ENCODE measurements at places on chromosomes 13 and 19.
A peak's percentile ranks its signal among the peaks of the same experiment; 100 is the strongest.

- peak; percentile 52 for DNase-seq
Measured at GRCh38 chr19:46704379-46705076, 12.4 kb downstream of the PRKD2 start.

DNA sequence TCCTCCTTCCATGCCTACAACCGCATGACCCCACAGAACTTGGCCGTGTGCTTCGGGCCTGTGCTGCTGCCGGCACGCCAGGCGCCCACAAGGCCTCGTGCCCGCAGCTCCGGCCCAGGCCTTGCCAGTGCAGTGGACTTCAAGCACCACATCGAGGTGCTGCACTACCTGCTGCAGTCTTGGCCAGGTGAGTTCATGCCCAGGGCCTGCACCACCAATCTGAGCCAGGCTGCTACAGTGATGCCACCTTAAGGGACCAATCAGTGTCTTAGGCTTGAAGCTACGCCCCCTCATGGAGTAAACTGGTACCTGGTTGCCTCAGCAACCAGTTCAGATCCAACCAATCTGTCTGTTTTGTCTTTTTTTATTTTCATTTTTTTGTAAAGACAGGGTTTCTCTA lies 5.2 kb downstream of the SYDE1 start:
- DNase-seq, result no peak

- DNase-seq, result no peak
Measured at GRCh38 chr13:48851707-48852106, 124.0 kb upstream of the FNDC3A start.

DNA sequence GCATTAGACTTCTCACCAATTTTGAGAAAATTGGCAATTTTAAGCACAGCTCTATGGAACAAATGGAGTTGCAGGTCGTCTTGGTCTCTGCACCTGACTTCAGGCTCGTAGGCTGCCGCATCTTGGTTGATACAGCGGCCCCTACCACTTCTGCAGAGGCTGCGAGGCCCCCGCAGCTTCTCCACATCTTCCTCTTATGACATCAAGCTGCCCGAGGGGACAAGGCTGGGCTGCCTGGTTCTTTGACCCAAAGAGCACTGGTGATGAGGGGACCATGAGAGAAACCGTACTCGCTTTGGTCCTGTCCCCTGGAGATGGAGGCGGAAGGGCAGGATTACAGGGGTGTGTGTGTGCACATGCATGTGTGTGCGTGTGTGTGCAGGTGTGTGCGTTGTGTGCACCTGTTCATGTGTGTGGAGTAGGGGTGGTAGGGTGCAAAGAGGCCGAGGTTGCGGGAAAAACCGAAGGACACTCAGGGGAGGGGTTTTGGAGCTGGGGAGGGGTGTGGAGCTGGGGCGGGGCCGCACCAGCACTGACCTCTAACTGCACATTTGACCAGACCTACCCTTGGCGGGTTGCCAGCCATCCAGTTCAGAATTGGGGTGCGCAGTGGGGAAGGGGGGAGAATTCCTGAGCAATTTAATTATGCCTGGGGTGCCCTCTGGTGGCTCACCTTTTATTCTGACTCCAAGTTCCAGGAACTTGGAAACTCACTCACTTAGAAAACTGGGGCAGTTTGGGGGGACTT lies 65.1 kb upstream of the ARHGEF7 start:
- DNase-seq, result no peak

DNA sequence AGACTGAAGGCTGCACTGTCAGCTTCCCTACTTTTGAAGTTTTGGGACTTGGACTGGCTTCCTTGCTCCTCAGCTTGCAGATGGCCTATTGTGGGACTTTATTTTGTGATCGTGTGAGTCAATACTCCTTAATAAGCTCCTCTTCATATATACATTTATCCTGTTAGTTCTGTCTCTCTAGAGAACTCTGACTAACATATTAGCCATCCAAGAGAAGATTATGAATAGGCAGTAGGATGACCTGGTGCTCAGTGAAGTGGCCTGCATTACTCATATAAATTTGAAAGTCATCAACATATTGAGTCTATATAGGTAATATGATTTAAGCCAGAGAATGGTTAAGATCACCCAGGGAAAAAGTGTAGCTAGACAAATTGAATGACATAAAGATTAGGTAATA lies 136.3 kb upstream of the UFM1 start:
- DNase-seq, result no peak

DNA sequence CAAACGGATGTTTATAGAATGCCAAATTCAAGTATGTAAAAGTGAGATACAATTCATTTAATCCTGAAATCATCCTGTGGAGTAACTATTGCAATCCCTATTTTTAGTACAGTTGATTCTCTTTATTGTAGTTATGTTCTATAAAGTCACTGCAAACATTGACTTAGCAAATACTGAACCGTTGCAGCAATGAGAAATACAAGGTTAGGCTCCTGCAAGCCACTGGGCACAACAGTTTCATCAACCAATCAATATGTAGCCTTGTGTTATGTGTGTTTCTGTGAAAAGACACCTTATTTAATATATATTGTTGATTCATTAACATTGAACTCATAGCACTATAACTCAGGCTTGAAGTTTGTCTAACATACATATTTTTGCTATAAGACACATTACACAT lies 174.4 kb downstream of the DCT start:
- no peak for DNase-seq

DNA sequence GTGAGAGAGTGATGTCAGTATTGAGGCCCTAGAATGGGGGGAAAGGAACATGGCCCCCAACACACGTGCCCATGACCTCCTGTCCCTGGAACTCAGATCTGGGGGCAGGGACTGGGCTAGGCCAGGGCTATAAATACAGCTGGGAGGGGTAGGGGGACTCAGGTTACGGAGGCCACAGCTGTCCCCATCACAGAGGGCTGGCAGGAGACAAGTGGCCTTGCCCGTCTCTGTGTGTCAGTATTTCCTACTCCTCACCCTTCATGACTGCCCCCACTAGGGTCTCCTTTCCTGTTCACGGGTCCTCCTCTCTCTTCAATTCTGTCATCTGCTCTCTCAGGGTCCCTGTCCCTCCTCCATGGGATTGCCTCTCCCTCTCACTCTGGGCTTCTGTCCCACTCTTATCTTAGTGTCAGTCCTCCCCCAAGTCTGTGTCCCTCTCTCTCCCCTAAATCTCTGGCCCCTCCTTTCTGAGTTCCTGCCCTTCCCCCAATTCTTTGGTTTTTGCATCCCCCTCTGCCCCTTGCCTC lies 687 bp upstream of the HRC start:
- no peak for DNase-seq

DNA sequence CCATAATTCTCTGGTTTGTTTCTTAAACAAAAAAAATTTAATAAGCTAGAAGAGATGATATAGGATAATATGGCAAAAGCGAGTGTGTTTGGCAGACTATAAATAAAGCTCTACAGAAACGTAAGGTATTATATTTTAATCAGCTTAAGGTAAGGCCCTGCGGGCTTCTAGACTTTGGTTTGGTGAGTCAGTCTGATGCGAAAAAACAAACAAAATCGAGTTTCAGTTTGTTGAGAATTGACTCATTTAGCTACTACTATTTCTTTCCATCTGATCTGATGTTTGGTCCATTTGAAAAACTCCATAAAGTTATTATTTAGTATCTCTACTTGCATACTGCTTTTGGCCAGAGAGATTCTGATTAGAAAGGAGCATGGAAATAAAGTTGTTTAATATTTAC lies 138.0 kb downstream of the MIPEP start:
- peak; percentile 14 for DNase-seq

GRCh38 chr19:14770944-14771839 lies 7.2 kb downstream of the ADGRE2 start:
- DNase-seq, result no peak

DNA sequence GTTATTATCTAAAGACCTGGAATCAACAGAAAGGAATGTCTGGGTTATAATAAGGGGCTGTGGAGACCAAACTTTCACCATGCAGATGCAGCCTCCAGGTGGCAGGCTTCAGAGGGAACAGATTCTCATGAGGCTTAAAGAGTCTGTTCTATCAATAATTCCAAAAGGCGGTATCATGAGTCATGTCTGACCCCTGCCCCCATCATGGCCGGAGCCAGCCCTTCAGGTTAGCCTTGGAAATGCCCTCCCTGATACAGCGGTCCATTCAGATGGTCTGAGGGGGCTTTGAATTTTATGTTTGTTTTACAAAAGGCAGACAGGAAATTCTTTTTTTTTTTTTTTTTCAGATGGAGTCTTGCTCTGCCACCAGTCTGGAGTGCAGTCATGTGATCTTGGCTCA lies 21.7 kb upstream of the LAMP1 start:
- peak; percentile 9 for DNase-seq

DNA sequence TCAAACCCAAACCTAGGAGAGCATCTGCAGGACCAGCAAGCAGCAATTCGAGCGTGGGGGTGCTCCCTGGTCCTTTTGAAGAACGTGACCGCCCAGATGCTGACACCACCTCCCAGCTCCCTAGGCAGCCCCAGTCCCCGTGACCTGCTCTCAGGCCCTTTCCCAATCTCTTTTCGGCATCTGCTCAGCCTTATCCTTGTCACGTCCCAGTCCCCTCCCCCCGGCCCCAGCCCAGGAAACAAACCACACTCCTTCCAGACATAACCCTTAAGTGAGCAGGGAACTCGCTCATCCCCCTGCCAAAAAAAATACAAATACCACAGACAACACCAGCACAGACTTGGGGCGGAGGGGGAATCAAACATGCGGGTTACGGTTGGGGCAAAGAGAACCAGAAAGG lies 3.3 kb downstream of the MLLT1 start:
- peak; percentile 56 for DNase-seq

DNA sequence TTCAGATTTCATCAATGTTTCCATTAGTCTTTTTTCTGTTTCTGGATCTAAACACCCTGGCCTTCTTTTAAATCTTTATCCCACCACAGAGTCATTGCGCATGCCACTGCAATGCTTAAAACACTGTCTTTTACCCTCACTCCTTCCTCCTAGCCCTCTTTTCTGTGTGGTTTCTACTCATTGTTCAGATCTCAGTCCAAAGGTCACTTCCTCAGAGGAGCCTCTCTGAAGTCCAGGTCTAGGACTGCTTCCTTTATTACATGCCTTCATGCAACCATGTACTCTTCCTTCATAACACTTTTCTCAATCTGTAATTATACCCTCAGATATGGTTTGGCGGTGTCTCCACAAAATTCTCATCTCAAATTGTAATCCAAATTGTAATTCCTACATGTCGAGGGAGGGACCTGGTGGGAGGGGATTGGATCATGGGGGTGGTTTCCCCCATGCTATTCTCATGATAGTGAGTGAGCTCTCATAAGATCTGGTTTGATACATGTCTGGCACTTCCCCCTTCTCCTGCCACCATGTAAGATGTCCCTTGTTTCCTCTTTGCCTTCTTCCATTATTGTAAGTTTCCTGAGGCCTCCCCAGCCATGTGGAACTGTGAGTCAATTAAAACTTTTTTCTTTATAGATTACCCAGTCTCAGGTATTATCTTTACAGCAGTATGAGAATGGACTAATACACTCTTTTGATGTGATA lies 808.9 kb downstream of the DIAPH3 start:
- no peak for DNase-seq
